ENCODE measurements at places on chromosomes 12 and 14. TPM values are rescaled to one million over a fixed set of nuclear protein-coding genes. Genes with fewer than 3 reads are reported as not detected.

The CCDC197 gene
- total RNA-seq, result 1.2 TPM

- H3K27ac ChIP-seq, result no peak overlapping the region
- H3K4me1 ChIP-seq, result no peaks in the 10 kb centered on the region
- H3K36me3 ChIP-seq, result peaks cover 3% of the 10 kb centered on the region
- H3K4me3 ChIP-seq, result no peak overlapping the region
- no peak for DNase-seq
Observed at GRCh38 chr14:67835596-67835995, 16.0 kb downstream of the RAD51B start.

GRCh38 chr12:69337311-69338090, 10.7 kb upstream of the LYZ start:
- H3K27me3 ChIP-seq, result peaks cover 6% of the 10 kb centered on the region
- H3K36me3 ChIP-seq, result no peaks in the 10 kb centered on the region
- H3K4me1 ChIP-seq, result no peaks in the 10 kb centered on the region
- no peak overlapping the region for H3K4me3 ChIP-seq
- DNase-seq, result no peak
- H3K27ac ChIP-seq, result no peak overlapping the region

GRCh38 chr12:25051171-25051570, 102.3 kb upstream of the BCAT1 start:
- no peaks in the 10 kb centered on the region for H3K27me3 ChIP-seq
- no peak overlapping the region for H3K4me3 ChIP-seq
- no peak for DNase-seq
- no peak overlapping the region for H3K27ac ChIP-seq

DNA sequence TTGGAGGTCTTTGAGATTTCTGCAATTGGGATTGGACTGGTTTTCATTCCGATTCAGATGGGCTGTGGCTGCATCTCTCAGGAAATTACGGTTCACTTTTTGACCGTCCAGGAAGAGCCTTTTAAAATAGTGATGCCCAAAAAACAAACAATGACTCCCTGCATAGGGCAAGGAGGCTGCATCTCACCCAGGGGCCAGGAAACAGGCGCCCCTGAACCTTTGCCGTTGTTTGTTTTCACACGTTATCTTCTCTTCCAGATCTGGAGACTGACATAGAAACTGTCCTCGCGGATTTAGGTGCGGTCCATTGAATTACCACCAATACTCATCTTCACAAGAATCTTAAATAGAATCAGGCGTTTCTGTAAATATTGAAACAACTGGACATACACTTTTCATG, 66.0 kb downstream of the FLRT2 start:
- no peaks in the 10 kb centered on the region for H3K27me3 ChIP-seq
- DNase-seq, result no peak
- H3K4me1 ChIP-seq, result no peaks in the 10 kb centered on the region

Data from left ventricle myocardium inferior (tissue), 1 donor.